ENCODE measurements at places on chromosomes 4 and X.

DNA sequence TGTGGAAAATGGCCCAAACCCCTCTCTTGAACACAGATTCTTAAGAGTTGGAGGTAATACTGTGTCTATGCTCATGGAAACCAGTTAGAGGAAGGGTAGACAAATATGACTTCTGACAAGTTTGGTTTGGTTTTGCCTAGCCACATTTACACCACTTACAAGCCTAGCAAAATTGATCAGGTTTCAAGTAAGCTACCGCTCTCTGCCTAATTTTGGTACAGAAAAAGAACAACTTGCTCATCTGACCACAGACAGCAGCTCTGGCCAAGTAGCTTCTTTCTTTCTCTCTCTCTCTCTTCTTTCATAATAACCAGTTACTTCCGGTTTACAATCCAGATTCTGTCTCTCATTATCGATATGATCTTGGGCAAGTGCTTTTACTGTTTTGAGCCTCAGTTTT is 260.0 kb downstream of the GLUD2 start:
- no peak for DNase-seq

DNA sequence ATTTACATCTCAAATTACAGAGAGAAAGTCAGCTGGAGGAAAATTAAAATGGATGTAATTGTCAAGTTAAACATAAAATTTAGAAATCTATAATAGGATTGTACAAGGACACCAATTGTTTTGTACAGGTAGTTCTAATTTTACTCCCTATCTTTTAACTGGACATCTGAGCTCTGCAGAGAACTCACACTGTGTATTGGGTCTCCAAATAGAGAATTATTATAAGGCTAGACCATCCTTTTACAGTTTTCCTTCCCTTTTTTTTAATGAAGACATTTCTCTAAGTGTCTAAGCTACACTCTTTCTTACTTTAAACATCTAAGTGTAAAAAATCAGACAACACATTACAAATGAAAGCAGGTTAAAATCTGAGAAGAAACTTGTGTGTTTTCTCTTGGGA is 78.4 kb upstream of the GC start:
- no peak for DNase-seq

DNA sequence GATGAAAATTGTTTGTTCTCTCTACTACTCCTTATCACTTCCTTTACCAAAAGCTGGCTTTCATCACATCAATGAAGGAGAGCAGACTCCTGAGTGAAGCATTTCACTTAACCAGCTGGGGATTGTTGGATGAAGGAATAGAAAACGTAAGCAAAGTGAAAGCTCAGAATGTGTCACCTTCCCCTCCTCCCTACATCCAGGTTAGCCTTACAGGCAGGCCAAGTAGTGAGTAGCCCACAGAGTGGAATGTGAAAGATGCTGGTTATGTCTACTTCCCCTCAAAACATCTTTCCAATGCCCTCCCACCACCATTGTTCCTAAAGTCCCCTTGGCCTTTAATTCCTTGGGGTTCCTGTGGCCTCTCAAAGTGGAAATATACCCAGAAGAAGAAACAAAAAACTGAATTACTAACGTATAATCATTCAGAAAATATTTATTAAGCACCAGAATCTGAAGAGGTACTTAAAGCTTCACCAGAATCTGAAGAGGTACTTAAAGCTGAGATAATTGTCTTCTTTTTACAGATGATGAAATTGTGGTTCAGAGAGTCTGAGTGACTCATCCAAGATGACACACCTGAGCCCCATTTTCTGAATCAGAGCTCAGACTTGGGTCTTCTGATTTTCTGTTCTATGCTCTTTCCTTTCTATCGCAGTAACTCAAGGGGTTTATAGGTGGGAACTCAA is 6.5 kb downstream of the P2RY4 start:
- no peak for DNase-seq

- DNase-seq = no peak
Observed at GRCh38 chrX:130829526-130830515, 73.2 kb downstream of the ENOX2 start.

DNA sequence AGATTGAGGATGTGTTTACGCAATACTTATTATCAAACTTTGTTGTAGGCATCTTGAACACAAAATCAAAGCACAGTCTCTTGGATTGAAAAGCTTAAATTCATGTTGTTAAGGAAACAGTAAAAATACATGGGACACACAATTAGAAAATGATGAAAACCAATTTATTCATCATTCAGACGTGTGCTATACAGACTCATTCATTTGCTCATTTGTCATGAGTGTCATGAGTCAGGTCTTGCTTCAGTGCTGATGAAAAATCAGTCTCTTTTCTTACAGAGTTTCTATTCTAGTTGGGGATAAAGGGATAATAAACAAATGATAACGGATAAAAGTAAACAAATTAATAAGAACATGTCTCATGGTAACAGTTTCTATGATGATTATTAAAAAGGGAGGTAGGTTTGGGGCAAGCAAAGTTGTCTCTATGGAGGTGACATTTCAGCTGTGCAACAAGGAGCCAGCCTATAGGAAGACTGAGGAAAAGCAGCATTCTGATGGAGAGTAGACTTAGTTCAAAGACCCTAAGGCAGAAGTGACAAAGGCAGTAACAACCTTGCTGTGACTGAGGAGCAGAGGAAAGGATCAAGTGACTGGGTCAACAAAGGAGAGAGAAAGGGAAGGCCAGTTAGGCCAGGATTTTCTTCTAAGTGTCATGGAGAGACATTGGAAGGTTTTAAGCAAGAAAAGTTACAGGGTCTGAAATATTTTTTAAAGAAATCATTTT is 224.0 kb upstream of the HHIP start:
- no peak for DNase-seq

- DNase-seq = no peak
Observed at GRCh38 chr4:137124278-137124932, 407.9 kb downstream of the PCDH18 start.

GRCh38 chr4:3515646-3516045 is 16.6 kb downstream of the LRPAP1 start:
- no peak for DNase-seq

DNA sequence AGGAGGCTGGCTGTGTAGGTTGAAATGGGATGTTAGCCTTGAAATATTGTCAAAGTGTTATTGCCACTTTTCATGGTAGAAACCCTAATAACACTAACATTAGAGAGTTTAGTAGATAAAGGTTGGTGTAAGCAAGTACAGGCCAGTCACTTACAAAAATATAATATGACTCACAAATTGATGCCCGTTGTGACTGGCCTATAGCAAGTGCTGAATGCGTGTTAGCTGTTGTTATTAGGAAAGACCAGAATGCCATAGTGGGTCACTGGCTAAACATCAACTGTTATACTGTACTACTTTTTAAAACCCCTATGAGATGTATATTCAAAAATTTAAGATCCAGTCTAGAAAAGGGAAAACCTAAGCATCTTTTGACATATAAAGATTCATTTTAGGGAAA is 20.4 kb upstream of the GDPD2 start:
- DNase-seq = no peak

DNA sequence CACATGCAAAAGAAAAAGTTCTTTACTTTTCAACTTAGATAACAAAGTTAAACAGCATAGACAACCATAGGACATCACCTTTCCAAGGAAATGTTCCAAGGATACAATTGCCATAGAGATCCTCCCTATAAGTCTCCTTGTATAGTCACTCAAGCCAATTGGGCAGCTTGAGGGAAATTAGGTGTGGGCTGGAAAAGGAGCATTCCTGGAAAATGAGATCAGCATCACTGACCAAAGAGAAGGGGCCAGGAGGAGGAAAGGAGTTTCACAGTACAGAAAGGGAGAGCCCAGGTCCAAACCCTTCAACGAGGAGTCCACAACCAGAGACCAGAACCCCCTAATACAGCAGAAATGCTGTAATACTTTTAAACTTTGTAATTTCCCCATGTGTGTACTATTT is 91.5 kb upstream of the PPARGC1A start:
- DNase-seq = no peak

DNA sequence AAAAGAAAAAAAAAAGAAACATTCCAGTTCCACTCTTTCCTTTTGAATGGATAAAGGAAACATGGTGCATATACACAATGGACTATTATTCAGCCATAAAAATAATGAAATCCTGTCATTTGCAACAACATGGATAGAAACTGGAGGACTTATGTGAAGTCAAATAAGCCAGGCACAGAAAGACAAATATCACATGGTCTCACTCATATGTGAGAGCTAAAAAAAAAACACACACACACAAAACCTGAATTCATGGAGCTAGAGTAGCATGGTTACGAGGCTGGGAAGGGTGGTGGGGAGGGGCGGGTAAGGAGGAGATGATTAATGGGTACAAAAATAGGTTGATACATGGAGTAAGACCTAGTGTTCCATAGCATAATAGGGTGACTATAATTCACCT is 22.4 kb upstream of the SH3KBP1 start:
- DNase-seq = no peak

DNA sequence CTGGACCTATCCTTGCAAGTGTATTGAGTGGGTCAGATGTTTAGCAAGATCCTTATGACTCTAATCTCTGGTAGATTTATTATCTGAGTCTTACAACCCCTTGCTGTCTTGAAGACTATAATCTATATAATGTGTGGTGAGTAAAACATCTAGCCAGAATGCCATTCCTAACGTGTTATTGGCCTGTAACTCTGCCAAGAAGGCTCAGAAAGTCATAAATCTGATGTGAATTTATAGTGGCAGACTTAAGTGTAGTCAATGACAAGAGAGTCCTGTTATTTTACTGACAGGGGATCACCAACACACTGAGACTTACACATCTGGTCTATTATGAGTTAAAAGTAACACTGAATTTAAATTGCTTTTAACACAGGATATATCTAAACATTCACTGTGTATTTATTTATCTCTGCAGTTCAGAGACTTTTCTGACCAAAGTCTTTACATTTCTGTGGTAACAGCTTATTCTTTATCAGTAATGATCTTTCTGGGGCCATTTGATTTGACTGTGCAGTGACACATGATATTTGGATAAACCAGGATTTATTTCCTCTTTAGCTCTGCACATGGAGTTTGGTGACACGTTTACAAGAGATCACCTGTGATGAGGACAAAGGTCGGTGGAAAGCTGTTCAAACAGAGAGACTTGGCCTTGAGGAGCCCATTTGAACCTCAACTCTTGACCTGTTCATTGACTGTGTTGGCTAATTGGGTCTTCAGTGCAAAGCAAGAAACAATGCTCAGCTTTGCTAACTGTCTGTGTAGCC is 415.8 kb downstream of the STIM2 start:
- DNase-seq = no peak

DNA sequence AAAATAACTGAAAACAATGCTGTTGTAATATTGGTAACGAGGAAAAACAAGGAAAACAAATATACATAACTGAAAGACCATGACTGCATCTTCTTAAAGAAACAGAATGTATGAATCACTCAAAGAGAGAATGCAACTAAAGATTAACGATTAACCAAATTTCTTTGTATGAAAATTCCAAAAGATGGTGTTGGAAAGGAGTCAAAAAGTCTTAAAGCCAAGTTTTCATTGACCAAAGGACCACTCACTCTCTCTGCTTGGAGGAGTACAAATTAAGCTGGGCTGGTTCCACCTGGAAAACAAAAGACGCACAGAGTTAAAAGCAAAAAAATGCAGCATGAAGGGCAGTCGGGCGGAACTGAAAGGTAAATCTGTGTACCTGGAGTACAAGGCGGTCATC is 1.8 kb downstream of the DCAF12L1 start:
- DNase-seq = no peak

DNA sequence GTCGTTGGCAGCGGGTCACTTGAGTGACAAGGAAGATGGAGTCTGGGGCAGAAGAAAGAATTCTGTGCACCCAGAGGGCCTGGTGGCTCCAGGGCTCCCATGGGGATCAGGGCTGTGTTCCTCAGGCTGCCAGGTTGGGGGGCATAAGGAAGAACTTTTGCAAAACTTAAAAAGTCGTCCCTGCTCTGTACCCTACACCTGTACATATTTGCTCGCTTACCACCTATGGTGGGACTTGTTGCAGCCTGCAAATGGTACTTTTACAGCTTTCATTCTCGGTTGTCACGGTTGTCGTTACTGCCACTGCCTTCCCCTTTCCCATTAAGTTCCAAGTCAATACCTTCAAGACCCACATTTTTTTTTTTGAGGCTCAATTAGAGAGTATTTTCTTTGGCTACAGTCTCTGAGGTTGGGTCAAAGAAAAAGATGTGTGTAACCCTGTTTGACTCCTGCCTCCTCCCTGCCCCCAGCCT is 9.1 kb downstream of the ARX start:
- DNase-seq = no peak

DNA sequence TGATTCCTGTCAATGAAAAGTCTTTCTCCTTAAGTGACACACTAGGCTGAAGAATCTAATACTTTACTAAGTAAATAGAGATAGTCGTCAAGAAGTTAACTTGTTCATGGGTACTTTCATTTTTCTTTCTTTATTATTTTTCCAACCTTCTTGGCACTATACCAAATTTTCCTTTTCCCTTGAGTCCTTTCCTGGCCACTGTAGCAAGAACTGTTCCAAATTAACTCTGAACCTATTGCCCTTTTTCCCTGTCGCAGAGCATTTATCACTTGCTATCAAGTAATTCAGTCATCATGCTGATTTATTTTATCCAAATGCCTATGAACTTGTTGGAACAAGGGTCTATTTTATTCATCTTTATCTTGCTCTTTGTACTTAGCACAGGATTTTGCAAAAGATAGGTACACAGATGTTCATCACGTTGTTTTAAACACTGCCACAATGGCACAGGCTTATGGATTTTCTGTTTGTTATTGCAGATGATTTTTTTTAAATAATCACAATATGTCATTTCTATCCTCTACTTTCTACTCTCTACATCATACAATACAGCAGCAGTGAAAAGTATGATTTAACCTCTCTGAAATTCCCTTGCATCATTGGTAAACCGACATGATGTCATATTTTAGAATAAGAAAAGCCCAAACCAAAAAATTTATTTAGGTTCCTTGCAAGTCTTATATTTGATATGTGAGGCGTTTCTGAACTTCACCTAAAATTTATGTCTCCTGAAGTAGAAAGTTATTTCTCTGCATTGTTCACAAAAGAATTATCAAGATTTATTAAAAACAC is 2352.3 kb downstream of the PCDH7 start:
- DNase-seq = no peak

DNA sequence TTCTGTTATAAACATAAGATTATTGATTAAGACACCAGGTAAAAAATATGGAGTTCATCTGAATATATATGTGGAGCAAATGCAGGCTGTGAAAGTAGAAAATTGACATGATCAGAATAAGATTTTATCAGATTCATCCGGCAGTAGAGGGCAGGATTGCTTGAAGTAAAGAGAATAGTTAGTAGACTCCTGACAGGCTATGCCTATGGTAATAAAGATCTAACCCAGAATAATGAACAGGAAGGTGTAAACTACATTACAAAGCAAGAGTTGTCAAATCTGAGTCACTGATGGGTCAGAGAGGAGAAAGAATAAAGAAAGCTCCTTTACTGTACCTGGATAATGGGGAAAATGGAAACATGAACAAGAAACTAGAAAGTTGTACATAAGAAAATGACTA is 20.8 kb upstream of the TMEM184C start:
- no peak for DNase-seq
